ENCODE measurements at places on chromosomes 4 and X.

- DNase-seq = no peak
Observed at GRCh38 chrX:87409113-87409841, 108.3 kb upstream of the KLHL4 start.

DNA sequence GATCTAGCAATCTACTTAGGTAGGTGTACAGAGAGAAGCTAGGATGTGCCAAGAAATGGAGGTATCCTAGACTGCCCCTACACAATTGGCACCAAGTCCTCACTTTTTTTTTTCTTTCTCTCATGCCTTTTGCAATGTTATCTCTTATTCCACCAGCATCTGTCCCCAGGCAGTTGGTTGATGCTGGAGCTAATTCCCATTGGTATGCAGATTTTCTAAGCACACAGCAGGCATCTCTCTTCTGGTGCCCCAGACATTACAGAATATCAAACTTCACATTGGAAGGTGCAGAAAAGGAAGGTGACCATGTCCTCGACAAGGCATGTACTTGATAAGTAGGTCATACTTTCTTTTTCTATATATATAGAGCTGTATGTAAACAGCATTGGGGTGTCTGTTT lies 21.6 kb downstream of the LUZP4 start:
- no peak for DNase-seq

DNA sequence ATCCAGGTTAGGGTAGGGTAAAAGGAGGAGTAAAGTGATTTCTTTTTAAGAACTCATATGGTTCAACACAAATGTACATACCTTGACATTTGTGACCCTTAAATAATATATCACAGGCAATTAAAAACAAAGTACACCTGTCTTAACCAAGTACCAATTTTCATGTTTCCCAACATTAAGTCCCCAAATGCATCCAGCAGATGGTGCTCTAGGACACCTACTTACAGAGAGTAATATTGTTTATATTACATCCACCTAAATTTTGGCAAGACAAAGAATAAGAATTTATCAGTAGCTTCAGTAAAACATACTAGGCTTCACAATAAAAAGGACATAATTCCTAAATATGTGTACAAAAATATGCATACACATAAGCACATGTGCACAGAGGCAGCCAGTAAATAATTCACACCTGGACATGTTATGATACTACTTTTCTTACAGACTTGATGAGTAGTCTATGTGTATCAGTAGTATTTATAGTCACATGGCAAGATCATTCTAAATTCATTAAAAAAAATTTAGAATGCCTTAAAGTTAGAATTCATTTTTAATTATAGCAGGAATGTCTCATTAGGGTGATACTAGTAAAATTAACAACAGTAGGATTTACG lies 219.7 kb downstream of the DCLK2 start:
- DNase-seq = peak; percentile 23

GRCh38 chr4:18020671-18021469 lies 685 bp downstream of the LCORL start:
- peak; percentile 49 for DNase-seq

Measured in CD8-positive, alpha-beta T cell (primary cell).